ENCODE measurements at places on chromosomes 1 and 21.

GRCh38 chr1:48720929-48721328 is 55.8 kb downstream of the BEND5 start:
- no peak for DNase-seq

DNA sequence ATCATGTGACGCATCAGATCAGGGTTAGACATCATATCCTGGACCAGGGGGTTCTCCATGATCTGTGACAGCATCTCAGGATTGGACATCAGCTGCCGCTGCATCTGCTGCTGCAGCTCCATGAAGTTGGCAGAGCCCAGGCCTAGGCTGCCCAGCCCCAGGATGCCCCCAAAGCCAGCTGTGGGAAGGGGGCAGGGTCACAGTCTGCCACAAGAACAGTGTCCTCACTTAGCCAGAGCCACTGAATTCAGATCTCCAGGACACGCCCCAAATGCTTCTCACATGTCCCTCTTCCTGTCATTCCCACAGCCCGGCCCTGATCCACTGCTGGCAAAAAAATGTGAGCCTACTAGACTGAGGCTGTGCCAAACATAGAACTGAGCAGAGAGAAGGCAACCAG is 3.2 kb downstream of the UBQLN4 start:
- no peak for DNase-seq

- DNase-seq, result no peak
Measured at GRCh38 chr1:54371942-54372275, 34.3 kb downstream of the SSBP3 start.

DNA sequence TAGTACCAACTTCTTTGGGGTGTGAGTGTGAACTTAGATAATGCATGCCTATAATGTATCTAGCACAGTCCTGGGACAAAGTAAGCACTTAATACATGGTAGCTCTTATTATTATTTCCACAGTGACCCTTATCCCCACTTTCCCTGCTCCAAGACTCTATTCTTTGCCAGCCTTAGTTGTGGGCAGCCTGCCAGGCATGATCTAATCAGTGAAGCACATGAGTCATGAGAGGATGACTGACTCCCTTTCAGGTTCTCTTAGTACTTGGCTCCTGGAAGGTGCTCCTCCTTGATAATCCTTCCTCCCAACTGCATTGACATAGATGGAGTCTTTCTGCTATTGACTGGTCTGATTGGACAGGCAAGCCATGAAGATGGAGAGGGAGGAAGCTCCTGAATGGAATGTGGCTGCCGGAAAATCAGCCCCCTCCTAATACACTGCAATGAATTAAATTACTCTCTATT is 17.4 kb upstream of the GNG12 start:
- peak; percentile 69 for DNase-seq

- DNase-seq, result no peak
Measured at GRCh38 chr21:44482581-44483287, 27.4 kb downstream of the LRRC3 start.

GRCh38 chr21:44331650-44332307 is 7.4 kb downstream of the CFAP410 start:
- DNase-seq, result no peak

DNA sequence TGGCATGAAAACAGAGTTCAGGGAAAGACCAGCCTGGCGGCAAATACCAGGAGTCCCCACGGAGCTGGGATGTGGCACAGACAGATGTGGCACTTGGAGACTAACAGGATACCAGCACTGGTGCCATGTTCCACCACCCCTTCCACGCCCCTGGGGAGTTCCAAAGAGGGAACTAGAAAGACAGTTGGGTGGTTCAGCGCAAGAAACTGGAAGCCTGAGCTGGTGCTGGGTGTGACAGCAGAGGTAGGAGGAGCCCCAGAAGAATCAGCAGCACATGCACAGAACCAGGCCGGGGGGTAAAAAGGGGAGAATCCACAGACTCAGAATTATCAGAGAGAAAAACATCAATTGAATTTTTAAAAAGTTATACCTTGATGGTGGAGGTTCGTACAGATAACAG is 22.4 kb downstream of the DDX20 start:
- DNase-seq, result no peak
